ENCODE measurements at places on chromosomes 3 and 15.

GRCh38 chr3:11096266-11097139 lies 57.8 kb upstream of the HRH1 start:
- DNase-seq, result peak; percentile 11

DNA sequence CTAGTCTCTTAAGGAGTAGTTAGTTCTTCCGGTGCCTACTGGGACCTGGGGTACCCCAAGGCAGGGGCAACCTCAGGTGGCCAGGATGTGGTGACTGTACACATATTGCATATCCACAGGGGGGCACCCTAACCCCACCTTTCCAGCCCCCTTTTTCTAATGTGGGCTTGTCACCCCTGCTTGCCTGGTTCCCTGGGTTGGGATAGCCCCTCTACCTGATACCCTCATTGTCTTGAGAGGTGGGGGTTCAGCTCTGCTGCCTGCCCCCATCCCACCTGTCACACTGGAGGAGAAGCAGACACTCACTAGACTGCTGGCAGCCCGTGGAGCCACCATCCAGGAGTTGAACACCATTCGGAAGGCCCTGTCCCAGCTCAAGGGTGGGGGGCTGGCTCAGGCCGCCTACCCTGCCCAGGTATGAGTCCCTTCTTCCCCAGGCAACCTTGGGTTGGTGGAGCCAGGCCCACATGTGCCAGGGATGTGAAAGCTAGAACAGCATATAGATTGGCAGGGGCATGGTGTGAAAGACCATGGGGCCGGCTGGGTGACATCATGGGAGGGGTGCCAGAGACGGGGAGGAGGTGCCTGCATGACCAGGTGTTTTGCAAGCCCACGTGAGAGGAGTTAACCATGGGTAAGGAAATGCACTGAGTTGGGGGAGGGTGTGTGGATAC lies 4.0 kb downstream of the GLYCTK start:
- peak; percentile 38 for DNase-seq

DNA sequence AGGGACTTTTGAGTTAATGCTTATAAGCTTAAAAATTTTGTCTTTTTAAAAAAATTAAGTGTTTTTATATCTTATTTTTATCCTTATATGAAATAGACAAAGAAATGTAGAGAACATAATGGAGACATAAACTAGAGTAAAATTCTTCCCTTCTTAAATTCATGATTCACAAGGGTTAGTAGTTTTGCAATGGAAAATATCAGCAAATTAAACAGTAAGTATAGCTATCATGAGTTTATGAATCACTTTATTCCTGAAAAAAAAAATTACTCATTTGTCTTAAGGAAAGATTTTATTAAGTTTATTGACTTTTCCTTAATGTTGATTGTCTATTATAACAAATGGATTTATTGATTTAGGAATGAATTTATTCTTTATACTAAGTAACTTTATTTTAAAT lies 4.3 kb downstream of the ATP6V1A start:
- DNase-seq, result no peak

DNA sequence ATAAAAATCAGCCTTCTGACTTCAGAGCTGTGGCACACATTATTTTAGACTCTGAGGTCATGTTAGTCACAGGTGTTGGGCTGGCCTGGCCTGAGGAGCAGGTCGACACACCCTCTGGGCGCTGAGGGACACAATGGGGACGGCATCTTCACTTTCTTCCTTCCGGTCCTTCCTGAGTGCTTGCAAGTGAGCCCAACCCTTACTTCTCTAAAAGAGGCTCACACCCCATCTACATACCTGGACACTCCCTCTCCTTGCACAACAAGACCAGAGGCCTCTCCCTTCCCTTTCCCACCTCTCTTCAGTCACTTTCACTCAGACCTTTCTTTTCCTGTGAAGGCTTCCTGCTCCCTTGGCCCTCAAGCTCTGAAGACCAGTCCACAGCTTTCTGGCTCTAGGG lies 85.4 kb downstream of the XXYLT1 start:
- DNase-seq, result no peak

DNA sequence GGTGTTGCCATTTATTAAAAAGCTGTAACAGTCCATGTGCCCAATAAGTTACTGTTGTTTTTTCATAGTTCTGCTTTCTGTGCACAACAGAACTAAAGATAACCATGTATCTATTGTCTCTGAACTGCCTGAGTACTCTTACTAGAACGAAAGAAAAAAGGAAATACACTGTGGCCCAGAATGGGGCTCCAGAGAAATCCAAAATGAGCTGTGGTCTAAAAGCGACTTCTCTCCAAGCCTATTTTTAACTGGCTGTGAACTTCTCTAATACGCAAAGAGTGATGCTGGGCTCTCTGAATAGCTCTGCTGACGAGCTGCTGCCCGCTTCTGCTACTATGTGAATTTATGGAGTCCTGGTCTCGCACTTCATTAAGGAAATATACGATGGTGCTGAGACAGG lies 56.2 kb upstream of the LPP start:
- no peak for DNase-seq

GRCh38 chr3:56754741-56755417 lies 46.9 kb downstream of the ARHGEF3 start:
- DNase-seq, result peak; percentile 9

GRCh38 chr3:98567666-98568270 lies 25.6 kb downstream of the CPOX start:
- DNase-seq, result no peak

DNA sequence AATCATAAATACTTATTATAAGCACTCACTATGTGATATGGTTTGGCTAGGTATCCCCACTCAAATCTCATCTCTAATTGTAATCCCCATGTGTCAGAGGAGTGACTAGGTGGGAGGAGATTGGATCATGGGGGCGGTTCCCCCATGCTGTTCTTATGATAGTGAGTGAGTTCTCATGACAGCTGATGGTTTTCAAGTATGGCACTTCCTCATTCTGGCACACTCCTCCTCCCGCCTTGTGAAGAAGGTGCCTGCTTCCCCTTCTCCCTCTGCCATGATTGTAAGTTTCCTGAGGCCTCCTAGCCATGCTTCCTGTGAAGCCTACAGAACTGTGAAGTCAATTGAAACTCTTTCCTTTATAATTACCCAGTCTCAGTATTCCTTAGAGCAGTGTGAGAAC lies 53.3 kb upstream of the CHMP2B start:
- no peak for DNase-seq

- no peak for DNase-seq
These were observed 7.5 kb upstream of the PLA2G4D start for GRCh38 chr15:42101861-42102260.

DNA sequence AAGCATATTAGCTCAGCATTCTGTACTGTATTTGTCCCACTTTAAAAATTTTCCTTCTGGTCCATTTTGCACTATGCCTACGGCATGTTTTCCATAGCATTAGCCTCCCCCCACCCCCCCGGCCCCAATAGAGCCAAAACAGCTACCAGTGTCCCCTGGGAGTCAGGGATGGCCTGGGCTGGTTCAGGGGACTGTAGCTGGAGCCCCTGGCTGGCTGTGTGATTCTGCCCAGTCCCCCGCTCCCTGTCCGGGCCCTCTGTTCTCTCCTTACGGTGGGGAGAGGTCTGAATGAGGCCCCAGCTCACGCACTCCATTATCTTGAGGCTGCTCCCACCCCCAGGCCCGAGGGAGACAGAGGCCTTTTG lies 70.1 kb downstream of the KLF15 start:
- DNase-seq, result no peak

GRCh38 chr15:101358895-101359294 lies 63.8 kb upstream of the SNRPA1 start:
- no peak for DNase-seq

DNA sequence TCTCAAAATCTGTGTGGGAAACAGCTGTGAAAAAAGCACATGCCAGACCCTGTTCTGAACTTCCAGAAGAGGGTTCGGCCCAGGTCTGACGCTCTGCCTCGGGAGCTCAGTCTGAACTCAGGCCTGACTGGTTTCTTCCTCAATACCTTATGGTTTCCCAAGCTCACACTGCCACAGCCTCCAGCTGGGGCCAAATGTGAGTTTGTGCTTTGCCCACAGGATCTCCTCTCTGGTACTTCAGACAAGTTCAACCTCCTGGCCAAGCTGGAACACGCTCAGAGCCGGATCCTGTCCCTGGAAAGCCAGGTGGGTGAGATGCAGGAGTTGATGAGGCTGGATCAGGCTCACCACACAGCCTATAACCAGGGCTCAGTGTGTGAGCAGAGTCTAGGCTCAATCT lies 33.8 kb downstream of the CYP11A1 start:
- no peak for DNase-seq

DNA sequence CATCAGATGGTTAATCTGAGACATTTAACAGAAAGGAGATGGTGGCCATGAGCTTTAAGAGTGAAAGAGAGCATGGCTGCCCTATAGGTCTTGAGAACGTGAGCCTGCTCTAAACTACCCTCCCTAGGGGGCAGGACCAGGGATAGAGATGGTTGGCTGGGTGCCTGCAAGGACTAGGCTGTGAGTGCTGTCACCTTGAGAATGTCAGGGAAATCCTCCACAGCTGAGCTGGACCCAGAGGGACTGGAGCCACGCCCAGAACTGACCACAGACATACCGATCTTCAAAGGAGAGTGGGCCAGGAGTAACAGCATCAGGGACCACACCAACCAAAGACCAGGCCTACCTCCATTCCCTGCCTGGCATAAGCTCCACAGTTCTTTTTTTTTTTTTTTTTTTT lies 53.6 kb upstream of the UBE2E1 start:
- DNase-seq, result no peak

GRCh38 chr3:14016900-14017475 lies 107.7 kb downstream of the CHCHD4 start:
- DNase-seq, result no peak

DNA sequence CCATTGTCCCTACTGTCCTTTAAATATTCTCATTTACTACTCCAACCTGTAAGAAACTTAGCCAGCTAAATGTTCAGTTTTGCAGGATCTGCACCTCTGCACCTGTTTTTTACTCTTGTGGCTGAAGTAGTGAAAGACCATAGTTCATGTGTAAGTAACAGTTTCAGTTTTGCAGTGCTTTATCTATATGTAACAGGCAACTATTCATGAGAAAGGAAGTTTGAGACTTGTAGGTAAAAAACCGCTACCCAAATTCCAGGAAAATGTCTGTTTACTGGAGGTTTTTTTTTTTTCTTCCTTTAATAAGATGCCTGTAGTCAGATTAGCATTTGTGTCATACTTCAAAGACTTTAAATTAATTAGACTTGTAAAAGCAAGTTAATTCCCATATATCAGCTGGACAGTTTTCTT lies 25.4 kb upstream of the MBNL1 start:
- DNase-seq, result no peak

- no peak for DNase-seq
These were observed 58.2 kb downstream of the FMN1 start for GRCh38 chr15:33136353-33136752.

DNA sequence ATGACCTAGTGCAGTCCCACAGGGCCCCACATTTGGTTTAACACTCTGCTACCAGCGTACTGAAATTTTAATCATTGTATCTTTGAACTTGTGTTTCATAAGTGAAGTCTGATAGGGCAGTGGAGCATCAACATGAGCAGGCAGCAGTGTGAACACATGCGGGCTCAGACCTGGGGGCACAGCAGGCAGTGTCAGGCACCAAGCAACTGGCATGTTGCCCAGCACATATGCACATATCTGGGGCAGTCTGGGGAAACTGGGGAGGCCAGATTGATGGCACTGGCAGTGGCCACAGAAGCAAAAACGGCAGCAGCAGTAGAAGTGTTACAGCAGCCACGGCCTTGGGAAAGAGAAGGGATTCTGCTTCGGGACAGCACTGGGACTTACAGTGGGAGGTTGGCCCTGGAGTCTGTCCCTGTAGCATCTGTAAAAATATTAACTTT lies 353.9 kb upstream of the KCNMB2 start:
- no peak for DNase-seq

DNA sequence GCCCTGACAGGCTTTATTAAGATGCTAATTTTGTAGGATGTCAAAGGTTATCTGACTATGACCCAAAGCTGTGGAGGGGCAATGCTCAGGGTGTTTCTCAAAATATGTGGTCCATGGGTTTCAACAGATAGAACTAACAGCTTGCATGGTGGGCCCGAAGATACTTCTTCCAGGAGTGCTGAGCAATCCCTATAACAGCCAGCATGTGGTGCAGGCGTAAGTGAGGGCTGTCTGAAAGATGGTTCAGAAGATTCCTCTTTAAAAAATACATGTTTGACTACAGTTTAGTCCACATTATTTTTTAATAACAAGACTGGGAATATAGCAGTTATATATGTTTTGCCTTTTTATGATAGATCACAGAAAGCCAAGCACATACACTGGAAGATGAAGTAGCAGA lies 7.6 kb downstream of the SCG3 start:
- DNase-seq, result no peak

GRCh38 chr3:141929341-141929995 lies 53.0 kb downstream of the ATP1B3 start:
- no peak for DNase-seq

DNA sequence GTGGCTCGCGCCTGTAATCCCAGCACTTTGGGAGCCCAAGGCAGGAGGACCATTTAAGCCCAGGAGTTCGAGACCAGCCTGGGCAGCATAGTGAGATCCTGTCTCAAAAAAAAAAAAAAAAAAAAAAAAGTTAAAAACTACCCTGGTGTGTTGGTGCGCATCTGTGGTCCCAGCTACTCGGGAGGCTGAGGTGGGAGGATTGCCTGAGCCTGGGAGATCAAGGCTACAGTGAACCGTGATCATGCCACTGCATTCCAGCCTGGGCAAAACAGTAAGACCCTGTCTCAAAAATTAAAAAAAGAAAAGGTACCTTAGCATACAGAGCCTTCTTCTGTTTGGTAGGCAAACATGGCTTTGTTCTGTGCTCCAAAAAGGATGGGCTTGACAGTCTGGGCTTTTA lies 57.5 kb downstream of the PTPRG start:
- no peak for DNase-seq

Measured in activated CD4-positive, alpha-beta T cell treated with anti-CD3 and anti-CD28 coated beads, Interleukin-2, amount 50 U/mL, for 1 hour (primary cell).